Foreskin fibroblast (primary cell): ENCODE measurements at places on chromosomes 4 and X.

DNA sequence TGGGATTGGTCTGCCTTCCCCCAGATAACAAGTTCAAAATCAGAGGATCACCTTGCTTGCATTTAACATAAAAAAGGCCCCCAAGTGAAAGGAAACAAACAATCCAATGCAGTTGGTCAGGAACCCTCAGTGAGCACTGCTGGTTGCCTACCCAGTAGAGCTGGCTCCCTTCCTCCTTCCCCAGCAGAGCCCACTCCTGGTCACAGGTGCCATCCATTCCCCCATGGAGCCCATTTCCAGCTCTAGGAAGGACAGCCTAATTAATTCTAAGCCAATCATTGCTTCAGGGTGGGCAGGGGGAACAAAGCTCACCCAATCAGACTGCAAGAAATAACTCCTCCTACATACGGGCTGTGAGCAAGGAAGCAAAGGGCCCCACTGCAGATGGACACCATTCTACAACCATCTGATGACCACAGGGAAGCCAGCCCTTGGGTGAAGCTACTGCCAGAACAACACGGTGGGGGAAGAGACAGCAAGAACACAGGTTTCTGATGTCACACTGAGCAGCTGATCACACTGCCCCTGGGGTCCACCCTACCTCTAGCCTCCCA is 86.5 kb downstream of the SH3KBP1 start:
- no peak for DNase-seq

- DNase-seq = no peak
Measured at GRCh38 chrX:2487366-2487765, 13.4 kb downstream of the DHRSX start.

- DNase-seq = no peak
Measured at GRCh38 chr4:110181890-110182289, 16.5 kb downstream of the ELOVL6 start.

GRCh38 chr4:10023050-10023419 is 1.7 kb upstream of the SLC2A9 start:
- DNase-seq = no peak

DNA sequence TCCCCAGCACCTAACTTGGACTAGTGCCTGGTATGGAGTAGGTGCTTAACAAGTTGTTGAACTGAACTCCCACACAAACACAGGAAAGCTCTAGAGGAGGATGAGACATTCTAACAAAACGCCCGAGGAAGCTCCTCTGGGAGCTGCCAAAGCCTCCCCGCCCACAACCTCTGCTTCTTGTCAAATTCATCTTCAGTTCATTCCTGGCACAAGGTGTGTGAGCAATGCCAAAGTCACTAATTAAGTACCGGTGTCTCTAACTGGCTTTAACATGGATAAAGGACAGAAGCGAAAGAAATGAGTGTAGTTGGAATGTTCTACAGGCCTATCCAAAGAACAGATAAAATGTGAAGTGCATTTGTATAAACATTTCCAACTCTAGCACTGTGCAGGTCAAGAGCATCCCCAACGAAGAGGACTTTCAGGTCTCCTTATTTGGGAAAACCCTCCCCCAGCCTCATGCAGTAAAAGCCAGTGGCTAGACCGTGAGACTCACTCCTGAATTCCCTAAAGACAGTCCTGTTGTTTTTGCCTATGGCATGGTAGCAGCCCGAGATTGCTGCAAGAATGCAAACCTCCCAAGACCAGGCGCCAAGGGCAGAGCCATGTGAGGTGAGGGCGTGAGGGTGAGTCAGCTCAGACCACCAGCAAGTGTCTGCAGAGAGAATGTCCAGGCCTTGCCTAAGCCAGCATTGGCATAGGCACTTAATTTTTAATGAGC is 72.2 kb upstream of the KLF3 start:
- no peak for DNase-seq

DNA sequence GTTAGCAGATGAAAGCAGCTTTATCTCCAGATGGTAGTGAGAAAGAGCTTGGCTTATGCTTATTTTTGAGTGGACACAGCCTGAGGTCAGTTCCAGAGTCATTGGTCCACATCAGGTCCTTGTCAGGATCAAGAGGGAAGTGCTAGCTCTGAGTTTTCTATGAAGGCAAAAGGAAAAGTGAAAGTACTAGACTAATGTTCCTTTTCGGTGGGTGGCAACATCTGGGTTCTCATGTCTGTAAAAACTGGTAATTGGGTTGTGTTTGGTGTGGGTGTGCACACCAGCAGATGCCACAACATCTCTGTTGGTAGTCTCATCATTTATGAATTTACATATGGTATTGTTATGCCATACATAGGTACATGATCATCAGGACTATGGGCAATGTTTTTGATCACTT is 210.5 kb downstream of the PWWP3B start:
- DNase-seq = no peak

DNA sequence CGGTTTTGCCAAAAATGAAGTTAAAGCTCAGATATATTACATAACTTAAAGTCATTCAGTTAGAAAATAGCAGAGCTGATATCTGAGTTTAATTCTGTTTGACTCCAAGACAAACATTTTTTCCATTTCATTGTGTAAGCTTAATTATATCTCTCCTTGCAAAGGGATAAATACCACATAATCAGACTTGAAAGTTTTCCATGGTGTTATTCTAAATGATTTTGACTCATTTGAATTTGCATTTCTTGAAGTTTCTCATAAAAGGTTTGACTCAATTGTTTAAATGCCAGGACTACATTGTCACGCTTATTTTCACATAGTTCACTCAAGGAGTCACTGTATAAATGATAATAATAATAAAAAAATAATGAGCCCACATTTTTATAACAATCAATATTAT is 39.4 kb upstream of the DDX60 start:
- no peak for DNase-seq

- DNase-seq = no peak
Measured at GRCh38 chr4:84799318-84799717, 167.2 kb downstream of the WDFY3 start.

DNA sequence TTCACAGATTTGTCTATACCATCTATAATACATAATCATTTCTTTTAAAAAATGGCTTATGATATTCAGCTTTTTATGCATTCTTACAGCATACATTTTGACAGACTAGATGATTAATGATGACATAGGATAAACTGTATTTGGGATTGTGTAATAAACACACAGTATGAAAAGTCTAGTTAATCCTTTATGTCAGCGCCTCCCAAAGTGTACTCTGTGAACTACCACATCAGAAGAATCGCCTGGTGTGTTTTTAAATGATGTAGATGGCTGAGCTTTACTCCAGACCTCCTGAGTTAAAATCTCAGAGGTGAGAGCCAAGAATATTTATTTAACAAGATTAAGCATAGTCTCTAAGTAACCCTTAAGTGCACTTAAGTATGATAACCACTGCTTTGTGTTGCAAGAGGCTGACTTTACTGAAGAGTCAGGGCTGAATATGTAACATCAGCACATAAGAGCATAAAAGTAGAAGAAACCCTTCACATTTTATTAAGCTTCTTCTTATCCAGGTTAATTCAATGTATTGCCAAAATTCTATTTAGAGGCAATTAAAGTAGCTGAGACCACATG is 104.2 kb downstream of the ANK2 start:
- no peak for DNase-seq

DNA sequence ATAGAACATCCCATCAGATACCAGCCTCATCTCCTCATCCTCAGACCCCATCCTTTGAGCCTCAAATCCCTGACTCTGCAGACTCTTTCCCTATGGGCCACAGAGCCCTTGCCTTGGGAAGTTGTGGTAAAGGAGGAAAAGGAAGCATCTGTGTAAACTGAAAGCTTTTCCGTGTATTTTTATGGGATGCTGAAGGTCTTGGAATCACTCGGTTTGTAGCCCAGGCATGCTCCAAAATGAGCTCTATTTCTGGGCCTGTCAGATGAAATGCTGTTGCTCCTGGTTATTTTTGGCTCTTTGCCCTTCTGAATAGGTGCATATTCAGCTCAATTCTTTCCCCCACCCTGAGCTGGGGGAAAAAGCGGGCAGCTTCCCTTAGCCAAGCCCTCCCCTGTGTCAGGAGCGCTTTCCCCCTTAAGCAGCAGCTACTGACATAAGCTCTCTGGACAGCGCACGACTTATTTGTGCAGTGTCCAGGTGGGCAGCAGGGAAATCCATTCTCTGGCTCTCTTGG is 5.0 kb upstream of the SEL1L3 start:
- DNase-seq = no peak

- peak; percentile 68 for DNase-seq
Measured at GRCh38 chr4:5752376-5753184, 41.6 kb downstream of the EVC start.

GRCh38 chr4:169604903-169605331 is 7.5 kb downstream of the NEK1 start:
- DNase-seq = no peak

- DNase-seq = no peak
Measured at GRCh38 chr4:145686991-145687390, 7.0 kb downstream of the C4orf51 start.

GRCh38 chrX:111641969-111642368 is 39.0 kb upstream of the ALG13 start:
- no peak for DNase-seq

DNA sequence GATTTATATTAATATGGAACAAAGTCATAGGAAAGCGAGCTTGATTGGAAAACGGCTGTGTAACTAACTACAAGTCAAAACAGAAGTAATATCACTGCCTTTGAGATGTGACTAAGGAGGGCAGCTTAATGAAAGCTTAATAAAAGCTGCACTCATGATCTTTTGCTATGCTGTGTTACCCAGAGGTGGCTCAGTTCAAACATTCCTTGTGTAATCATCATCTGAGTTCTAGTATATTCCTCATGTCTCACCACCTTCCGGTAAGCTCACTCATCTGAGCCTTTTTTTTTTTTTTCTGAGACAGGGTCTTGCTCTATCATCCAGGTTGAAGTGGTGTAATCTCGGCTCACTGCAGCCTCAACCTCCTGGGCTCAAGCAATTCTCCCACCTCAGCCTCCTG is 5.0 kb downstream of the GRPEL1 start:
- DNase-seq = no peak

DNA sequence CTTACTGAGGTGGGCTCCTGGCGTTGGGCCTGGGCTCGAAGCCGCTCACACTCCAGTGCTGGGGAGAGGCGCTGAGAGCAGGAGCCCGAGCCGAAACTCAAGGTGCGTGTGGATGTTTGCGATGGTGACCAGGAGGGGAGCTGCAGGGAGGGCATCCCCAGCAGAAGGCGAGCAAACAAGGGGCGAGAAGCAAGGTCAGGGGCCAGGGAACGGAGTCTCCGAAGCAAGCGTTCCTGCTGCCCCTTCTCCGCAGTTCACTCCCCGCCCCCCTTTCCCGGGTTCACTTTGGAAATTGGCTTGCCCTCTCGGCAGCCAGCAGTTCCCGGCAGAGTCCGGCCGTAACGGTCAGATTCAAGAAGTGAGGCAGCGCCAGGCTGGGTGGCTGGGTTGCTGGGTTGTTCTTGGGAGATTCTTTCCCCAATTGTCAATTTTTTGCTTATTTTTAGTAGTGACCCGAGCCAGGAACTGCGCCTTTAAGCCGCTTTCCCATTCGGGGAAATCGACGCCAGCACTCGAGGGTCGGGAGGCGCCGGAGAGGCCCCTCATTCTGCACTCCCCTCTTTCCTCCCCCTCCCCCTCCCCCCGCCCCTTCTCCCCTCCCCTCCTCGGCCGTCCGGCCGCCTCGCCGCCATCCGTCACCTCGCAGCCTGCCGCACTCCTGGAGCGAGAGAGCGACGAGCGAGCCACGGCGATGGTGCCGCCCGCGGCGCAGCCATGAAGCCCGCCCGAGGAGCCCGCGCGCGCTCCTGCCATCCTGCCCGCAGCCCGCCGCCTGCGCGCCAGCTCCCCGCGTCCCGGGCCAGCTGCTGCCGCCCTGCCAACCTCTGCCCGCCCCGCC is at the start of gene FRMPD3:
TSS of gene FRMPD3 (plus strand) at position 655 of the 838 bp plus-strand sequence. CDS start 76,937 bp downstream, outside the sequence.
- DNase-seq = no peak

- DNase-seq = no peak
Measured at GRCh38 chr4:177301126-177301639, 8.5 kb upstream of the NEIL3 start.

DNA sequence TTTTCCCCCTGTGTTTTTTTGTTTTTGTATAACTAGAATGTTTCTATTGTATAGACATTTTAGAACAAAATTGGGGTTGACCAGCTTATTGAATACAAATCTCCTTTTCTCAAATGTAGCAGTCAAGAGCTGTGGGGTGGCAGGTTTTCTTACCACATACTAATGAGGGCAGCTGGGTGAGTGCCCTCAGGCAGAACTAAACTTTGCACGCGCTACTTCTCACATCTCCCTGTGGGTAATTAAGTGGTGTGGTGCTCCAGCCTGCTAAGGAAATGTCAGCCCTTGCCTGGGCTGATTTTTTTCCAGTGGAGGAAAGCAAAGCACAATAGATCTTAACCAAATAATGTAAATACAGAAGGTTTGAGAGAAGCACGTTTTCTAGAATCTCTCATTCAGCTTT is 717.6 kb upstream of the TENM3 start:
- no peak for DNase-seq

DNA sequence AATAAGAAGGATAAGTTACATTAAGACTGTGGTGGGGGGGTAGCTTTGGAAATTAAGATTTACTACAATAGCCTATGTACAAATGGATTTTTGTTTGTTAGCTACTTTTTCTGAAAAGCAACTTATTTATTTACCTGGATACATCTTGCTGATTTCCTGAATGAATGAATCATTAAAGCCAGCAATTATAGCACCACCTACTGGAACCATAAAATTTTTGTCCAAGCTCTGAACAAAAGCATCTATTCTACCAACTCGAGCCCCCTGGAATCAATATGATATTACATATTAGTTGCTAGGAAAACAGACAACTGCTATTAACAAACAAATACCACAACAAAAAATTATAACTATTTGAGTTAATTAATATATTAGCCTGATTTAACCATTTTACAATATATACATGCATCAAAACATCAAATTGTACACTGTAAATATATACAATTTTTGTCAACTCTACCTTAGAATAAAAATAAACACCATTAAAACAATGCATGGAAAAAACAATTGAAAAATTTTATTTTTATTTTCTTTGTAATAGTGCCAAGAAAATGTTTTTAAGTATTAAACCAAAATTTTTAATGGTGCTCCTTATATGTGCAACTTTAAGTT is 15.3 kb downstream of the SEPSECS start:
- DNase-seq = peak; percentile 52

DNA sequence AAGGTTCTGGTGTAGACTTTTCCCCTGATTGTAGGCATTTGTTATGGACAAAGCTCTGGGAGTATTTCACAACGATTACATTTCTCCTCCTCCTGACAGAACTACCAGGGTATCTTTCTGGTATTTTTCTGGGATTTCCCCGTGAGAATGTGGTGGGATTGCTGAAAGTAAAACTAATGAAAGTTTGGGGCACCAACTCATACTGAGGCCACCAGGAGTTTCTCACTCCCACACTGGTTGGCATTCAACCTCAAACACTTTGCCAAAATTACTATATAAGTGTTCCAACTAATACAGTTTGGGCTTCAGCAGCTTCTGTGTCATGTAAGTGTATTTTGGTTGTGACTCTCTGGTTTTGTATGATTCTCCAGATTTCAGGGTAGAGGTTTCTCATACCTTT is 855.1 kb downstream of the GLUD2 start:
- no peak for DNase-seq
